ENCODE measurements at places on chromosomes 2 and 18.

DNA sequence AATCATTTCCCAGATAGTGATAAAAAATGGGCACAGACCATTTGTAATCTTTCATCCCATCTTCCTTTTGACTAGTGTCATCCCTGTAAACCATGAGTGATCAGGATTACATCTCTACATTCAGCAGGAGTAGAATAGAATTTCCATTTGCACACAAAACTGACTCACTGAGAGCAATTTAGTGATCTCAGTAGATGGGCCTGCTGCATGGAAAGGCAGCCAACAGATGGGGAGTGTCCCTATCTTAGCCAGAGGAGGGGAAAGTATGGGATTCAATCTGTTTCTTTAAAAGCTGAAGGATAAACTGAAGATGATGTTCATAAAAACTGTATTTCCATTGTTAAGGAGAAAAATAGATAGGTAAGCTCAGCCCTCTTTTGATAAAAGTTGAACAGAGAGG, 441.7 kb downstream of the ZNF521 start:
- no peak for DNase-seq

DNA sequence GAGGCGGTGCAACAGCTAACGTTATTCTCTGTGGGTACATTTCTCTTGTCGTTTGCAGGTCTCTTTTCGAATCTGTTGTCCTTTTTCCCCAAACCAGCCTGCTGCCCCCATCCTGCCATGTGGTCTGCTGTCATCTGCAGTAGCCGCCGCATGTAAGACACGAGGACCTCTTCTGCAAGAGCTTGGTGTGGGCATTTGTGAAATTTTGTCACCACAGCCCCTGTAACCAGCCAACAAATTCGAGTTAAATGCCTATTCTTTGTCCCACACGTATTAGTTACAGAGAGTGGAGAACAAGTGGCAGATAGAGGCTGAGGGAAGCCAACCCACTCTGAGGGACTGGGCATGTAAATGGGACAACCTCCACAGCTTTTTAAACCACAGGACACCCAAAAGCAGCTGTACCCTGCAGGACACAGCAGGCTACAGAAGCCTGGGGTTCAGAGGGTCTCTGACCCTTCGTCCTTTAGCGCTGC, 35.0 kb downstream of the ITGA6 start:
- no peak for DNase-seq

DNA sequence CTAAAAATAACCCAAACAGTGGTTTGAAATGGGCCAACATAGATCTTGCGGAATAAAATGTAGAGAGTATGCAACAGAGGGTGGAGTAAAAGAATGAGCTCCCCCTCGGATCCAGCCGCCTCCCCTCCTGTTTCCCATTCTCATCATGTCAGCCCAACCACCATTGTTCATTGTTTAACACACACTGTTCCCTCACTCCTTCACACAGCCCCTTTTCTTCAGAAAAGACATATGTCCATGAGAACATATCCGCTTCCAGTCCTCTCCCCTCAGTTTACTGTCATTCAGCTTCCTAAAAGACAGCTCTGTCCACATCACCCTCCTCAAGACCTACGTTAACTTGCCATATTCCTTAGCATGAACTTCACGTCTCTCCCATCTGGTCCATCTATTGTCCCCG, 62.9 kb upstream of the SERTAD2 start:
- no peak for DNase-seq

- DNase-seq: no peak
Observed at GRCh38 chr2:189412330-189412953, 28.8 kb upstream of the WDR75 start.

DNA sequence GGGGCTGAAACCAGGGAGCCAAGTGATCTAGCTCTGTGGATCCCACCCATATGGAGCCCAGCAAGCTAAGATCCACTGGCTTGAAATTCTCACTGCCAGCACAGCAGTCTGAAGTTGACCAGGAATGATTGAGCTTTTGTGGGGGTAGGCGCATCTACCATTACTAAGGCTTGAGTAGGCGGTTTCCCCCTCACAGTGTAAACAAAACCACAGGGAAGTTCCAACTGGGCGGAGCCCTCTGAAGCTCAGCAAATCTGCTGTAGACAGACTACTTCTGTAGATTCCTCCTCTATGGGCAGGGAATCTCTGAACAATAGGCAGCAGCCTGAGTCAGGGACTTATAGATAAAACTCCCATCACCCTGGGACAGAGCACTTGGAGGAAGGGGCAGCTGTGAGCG, 96.7 kb downstream of the CCDC148 start:
- DNase-seq: no peak

- no peak for DNase-seq
Observed at GRCh38 chr18:31943878-31944816, 1.2 kb upstream of the TRAPPC8 start.

GRCh38 chr2:128425216-128425615, 106.5 kb upstream of the HS6ST1 start:
- DNase-seq: no peak

DNA sequence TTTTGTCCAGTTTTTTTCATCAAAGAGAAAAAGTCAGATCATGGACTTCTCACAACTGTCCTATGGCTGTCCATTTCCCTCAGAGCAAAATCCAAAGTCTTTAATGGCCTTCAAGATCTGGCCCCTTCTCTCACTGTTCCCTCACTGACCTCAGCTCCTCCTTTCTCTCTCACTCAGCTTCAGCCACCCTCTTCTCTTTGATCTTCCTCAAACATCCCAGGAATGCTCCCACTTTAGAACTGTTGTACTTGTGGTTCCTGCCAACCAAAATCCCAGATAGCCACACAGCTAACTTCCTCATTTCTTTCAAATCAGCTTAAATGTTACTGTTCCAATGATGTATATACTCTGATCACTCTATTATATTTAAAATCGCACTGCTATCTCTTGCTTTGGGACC, 82.9 kb downstream of the NUP35 start:
- no peak for DNase-seq

GRCh38 chr2:241532733-241533601, 24.6 kb upstream of the STK25 start:
- no peak for DNase-seq

- DNase-seq: no peak
Observed at GRCh38 chr2:33091541-33092123, 144.9 kb downstream of the LTBP1 start.

DNA sequence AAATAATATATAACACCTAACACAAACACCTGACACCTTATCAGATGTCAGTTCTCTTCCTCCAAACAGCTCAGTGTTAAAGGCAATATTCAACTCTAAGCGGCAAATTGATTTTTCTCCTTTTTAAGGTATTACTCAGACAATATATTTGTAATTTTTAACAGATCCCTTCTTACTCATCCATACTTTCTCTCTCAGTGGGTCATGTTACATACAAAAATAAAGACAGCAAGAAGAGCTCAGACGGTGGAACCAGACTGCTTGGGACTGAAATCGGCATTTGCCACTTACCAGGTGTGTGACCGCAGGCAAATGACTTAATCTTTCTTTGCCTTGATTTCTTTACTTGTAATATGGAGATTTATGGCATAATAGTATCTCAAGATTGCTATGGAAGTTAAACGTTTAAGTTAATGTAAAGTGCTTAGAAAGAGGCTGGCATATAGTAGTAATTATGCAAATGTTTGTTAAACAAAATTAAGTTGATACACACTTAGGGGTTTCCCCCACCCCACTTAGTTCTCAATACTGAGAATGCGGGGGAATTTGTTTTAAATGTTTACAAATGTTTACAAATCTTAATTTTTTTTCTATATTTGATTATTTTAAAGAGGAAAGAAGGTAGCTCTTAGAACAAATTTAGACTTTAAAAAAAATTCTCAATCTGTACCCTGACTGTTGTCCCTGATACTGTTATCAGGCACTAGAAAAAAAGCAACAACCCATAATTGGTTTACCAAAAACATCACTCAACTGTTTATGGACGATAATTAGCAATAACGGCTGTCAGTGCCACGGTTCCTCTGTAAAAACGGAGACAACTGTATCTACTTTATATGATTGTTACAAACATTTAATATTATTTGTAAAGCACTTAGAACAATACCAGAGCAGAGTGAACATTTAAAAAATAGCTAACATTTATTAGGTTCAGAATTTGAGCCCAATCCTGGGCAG, 25.6 kb downstream of the MAP3K2 start:
- no peak for DNase-seq

- no peak for DNase-seq
Observed at GRCh38 chr18:40576507-40577115, 1378.4 kb upstream of the PIK3C3 start.

- no peak for DNase-seq
Observed at GRCh38 chr2:220148471-220149248, 521.2 kb downstream of the SLC4A3 start.

DNA sequence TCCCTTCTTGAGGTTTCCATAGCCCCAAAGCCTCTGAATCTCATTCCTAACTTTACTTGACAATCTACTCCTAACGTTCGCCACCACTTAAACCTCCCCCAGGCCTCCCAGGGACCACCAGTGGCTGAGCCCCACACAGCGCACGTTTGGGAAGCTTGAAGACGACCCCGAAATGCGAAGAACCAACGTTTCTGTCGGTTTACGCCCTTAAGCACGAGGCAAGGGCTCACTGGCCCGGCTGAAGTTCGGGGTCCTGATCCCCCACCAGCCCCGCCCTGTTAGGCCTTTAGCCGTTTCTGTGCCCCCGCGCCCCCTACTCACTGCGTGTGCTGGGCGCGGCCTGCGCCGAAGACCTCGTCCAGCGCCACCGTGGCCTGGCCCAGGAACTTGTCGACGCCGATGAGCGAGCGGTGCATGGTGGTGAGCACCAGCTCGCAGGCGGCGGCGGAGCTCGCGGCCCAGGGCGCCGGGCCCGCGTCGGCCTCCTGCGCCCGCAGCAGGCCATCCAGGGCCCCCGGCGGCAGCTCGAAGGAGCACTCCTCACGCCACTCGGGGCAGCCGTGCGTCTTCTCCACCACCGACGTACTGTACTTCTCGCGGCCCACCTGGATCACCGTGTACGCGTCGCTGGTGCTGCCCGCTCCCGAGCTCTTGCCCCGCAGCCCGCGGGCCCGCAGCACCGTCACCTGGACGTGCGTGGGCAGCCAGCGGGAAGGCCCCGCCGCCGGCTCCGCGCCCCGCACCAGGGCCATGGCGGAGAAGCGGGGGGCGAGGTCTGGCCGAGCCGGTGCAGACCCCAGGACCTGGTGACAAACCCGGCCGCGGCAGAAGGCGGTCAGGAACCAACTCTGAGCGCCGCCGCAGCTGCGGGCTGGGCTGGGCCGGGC, 479 bp downstream of the RAB11FIP5 start:
- no peak for DNase-seq

DNA sequence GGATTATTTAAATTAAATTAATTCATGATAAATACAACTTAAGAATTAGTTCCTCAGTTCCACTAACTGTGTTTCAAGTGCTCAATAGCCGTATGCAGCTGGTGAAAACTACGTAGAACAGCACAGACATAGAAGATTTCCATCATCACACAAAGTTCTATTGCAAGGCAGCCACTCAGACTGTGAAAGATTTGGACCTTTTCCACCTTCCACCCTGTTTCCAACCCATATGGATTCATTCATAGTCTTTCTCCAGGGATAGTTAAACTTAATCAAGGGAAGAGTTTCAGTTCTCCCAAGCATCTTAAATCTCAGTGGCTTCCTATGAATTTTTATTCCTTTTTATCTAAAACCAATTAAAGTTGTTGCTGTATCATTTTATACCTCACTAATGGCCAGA, 2030.8 kb downstream of the SUCLG1 start:
- no peak for DNase-seq

- no peak for DNase-seq
Observed at GRCh38 chr2:151302404-151302803, 12.9 kb upstream of the NMI start.

DNA sequence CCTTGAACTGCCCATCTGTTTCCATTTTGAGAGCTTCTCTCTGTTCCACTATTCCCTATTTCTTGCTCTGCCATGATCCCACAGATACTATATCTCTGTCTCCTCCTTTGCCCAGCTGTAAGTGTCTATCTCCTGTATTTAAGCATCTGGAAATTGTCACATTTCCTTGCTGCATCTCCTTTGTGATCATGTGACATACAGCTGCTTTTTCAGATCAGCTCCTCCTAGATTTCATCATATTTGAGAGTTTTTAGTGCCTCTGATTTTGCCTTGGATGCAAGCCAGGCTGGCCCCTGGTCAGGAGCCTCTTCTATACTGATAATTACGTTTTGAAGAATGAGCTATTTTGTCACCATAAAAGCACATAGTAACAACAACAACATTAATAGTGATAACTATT, 131.7 kb upstream of the TNP1 start:
- DNase-seq: no peak

- no peak for DNase-seq
Observed at GRCh38 chr2:134429886-134430285, 176.0 kb downstream of the MGAT5 start.

GRCh38 chr2:218962859-218963492, 3.5 kb downstream of the CDK5R2 start:
- DNase-seq: peak; percentile 31

DNA sequence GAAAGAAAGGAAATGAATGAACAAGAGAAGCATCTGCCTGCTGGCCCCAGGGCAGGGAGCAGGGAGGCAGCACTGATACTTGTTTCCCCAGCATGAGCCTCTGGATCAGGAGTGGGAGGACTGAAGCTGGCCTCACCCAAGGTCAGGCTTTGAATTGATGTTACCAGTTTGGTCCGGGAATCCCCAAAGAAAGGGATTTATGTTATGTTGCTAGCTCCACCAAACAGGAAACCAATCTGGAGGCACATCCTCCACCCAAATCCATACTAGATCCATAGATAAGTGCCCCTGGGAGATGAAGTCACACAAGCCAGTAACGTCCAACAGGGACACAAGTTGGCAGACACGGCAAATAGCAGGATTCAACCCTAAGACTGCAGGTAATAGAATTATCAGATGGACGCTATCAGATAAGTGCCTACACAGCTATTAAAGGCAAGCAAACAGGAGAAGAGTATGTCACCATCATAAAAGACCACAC, 85.9 kb downstream of the MTCL1 start:
- no peak for DNase-seq

GRCh38 chr18:6792391-6792790, 62.9 kb downstream of the ARHGAP28 start:
- DNase-seq: no peak

DNA sequence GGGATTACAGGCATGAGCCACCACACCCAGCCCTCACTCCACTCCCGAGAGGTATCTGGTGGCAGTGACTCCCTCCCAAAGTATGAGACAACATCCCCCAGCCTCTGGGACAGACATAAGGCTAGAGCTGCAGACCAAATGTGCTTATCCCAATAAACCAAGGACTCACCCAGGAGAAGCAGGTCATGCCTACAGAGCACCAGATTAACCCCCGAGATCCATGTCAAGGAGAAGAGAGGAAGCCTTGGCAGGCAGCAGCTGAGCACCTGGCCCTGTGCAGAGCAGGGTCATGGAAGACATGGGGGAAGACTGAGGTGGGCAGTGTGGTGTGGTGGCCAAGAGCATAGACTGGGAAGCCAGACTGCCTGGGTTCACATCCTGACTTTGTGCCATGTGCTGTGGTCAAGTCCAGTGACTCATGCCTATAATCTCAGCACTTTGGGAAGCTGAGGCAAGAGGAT, 7.2 kb downstream of the RAB11FIP5 start:
- DNase-seq: no peak
